NCI-H1930 (cell line): ENCODE measurements at places on chromosomes 12 and 14.

GRCh38 chr12:108933949-108934348 lies 54.1 kb downstream of the DAO start:
- DNase-seq = no peak

GRCh38 chr14:51293149-51293911 lies 53.3 kb downstream of the TMX1 start:
- no peak for DNase-seq

DNA sequence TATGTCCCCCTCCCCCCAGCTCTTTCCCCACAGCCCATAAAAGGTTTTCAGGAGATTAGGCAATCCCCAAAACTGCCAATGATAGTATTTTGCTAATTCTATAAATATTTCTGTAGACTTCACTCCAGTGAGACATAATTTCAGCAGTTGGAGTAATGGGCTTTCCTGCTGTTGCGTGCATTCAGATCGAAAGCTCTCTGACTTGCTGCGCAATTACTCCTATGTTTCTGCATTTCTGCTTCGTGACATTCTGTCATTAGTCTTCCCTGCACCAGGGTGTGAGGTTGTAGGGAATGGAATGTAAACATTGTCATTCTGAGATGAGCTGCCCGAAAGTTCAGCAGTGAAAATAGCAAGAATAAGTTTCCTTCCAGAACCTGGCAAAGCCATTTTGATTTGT lies 58.2 kb downstream of the SAMD4A start:
- peak; percentile 71 for DNase-seq

- DNase-seq = peak; percentile 22
These were observed 38.3 kb downstream of the SRGAP1 start for GRCh38 chr12:63882844-63883243.
